ENCODE measurements at places on chromosomes 5 and 9.

DNA sequence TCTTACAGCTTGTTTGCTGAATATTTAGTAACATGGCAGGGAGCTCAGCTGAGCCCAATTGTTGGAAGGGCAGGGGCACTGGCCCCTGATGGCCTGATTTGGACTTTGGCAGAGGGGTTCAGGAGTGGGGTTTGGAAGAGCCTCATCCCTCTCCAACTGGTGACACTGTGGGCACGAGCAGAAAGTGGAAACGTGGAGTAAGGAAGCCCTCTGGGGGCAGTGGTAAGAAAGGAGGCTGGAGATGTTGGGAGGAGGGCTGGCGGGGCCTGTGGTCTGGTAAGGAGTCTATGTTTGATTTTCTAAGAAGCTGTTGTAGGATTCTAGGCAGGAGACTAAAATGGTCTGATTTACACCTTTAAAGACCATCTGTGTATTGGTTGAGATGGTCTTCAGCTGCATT, 208.9 kb downstream of the HSPA4 start:
- no peak for DNase-seq

DNA sequence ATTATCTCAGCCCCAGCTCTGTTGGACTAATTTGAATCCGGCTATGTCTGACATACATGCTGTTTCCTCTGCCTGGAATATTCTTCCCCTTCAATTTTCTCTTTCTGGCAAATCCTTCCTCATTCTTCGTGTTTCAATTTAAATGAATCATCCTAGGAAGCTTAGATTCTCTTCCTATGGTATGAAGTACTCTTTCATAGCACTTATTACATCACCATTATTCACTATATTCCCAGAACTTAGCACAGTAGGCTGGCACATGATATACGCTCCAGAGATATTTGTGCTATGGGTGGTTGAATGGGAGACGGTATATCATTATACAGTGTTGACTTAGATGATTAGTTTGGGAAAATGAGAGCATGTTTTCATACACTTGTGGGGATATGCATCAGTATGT, 91.0 kb upstream of the JAK2 start:
- peak; percentile 75 for DNase-seq

- DNase-seq: no peak
Measured at GRCh38 chr5:115666023-115666422, 40.2 kb upstream of the TMED7 start.

GRCh38 chr9:113992994-113993393, 85.1 kb downstream of the AMBP start:
- DNase-seq: no peak

DNA sequence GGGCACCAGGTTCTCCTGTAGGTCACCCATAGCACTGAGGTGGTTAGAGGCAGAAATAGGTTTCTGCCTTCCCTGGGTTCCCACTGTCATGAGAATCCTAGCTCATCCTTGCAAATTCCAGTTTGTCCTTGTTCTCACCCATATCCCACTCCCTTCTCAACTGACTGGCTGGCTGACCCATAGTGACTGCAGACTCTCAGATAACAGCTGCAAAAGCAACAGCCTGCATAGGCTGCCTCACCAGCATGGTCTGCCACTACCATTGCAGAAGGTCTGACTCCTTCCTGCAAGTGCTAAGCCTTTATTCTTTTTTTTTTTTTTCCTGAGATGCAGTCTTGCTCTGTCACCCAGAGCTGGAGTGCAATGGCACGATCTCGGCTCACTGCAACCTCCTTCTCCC, 194.0 kb downstream of the SEMA6A start:
- no peak for DNase-seq

DNA sequence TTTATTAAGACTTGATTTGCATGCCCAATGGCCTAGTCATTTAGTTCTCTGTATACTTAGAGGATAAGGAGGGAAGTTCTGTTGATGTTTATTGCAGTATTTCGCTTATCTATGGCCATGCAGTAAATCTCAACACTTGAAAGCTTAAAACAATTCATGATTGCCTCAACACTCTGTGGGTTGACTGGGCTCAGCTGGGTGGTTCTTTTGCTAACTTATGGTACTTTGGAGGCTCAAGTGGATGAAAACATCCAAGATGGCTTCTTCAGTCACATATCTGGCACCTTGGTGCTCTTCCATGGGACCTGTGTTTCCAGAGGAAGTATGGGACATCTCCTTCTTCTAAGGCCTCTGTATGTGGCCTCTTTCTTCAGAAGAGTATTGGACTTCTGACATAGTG, 10.3 kb upstream of the ROR2 start:
- no peak for DNase-seq

DNA sequence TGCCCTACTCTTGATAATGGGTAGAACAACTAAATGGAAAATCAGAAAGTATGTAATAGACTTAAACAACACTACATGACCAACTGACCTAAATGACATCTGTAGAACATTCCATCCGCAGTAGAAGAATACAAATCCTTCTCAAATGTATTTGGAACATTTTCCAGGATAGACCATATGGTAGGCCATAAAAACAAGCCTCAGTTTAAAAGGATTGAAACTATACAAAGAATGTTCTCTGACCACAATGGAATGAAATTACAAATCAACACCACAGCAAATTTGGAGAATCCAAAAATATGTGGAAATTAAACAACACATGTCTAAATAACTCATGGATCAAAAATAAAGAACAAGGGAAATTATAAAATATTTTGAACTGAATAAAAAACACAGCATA, 189.2 kb downstream of the NDUFS4 start:
- DNase-seq: peak; percentile 4

GRCh38 chr9:98370300-98370975, 115.0 kb upstream of the TBC1D2 start:
- DNase-seq: no peak

DNA sequence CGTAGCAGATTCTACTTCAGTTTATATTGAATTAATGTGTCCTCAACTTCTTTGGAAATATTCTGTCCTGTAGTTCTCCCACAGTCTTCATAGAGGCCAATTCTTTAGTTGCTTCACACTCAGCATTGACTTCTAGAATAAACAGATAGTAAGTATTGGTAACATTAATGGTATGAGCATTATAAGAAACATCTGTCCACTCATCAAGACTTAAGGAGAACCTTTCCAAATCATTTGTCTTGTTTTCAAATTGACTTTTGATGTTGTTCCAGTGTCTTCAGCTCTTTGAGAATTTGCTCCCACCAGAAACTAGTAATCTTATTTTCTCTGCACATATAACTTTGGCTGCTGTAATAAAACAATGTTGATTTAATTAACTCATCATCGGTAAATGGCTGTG, 18.3 kb downstream of the RANBP17 start:
- DNase-seq: peak; percentile 58

DNA sequence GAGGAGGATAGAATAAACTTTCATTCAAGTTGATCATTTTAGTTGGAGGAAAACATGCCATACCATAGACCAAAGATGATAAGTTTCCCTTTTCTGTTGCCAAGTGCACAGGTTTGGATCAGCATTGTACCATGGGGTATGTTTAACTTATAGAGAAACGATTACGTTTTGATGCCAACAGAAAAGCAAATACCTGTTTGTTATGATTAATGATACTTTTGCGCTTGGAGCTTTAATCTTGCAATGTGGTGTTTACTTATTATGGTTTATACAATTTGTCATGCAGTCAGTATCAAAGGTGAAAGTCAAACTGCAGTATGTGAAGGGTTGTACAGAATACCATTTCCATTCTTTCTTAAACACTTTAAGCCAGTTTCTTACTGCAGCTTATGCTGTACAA, 13.2 kb upstream of the ARHGEF28 start:
- DNase-seq: no peak

GRCh38 chr5:955886-956761, 52.5 kb upstream of the NKD2 start:
- no peak for DNase-seq

DNA sequence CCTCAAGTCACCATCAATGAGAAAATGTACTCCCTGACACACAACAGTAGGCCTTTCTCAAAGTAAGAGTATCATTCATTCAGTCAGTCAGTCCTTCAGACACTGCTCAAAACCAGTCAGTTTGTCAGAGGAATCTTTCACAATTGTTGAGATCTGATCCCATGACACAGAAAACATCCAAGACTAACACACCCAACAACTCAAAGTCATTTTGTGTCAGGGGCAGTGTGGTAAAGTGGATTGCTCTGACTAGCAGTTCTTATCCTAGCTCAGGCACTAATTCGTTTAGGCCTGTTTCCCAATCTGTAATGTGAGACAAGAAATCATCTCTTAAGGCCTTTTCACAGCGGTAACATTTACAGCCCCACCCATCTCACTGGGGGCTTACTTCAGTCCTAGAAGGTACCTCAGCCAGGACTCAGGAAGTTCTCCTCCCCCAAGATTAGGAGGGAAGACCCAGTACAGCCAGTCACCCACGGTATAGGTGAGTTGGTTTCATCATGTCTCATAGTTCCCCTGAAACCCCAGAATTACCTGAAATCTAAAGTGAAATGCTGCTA, 31.9 kb downstream of the SH3TC2 start:
- peak; percentile 42 for DNase-seq

DNA sequence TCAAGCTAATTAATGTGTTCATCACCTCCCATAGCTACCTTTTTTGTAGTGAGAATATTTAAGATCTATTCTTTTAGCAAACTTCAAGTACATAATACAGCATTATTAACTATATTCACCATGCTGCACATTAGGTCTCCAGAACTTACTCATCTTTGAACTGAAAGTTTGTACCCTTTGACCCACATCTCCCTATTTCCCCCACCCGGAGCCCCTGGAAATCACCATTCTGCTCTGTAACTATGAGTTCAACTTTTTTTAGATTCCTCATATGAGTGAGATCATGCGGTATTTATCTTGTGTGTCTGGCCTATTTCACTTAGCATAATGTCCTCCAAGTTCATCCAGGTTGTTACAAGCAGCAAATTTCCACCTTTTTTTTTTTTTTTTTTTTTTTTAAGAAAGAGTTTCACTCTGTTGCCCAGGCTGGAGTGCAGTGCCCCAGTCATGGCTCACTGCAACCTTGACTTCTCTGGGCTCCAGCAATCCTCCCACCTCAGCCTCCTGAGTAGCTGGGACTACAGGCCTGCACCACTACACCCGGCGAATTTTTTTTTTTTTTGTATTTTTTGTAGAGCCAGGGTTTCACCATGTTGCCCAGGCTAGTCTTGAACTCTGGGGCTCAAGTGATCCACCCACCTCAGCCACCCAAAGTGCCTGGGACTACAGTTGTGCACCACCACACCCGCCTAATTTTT, 100.4 kb upstream of the SAP30L start:
- DNase-seq: no peak

GRCh38 chr5:100821751-100822150, 81.3 kb downstream of the ST8SIA4 start:
- no peak for DNase-seq

DNA sequence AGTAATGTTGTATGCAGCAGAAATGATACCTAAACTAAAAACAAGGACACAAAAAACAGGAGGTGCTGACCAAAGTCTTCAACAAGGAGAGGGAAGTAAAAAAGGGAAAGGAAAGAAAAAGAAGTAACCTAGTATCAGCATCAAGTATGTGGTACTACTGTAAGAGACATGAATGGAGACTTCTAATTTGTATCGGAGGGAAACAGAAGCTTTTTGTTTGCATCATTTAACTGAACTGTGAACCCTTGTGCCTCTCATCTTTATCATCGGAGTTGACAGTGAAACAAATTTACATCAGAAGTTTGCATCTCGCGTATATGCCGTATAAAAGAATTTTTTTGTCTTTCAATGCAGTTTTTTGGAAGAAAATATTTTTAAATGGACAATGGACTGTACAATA, 6.3 kb downstream of the SRP19 start:
- DNase-seq: no peak

DNA sequence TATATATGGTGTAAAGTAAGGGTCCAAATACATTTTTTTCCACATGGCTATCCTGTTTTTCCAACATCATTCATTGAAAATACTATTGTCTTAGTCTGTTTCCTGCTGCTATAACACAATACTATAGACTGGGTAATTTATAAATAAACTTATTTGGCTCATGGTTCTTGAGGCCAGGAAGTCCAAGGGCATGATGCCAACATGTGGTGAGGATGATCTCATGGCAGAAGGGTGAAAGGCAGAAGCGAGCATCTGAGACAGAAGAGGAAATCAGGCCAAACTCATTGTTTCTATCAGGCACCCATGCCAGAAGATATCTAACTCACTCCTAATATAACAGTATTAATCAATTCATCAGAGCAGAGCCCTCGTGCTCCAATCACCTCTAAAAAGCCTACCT, 42.6 kb downstream of the ANKRD55 start:
- DNase-seq: peak; percentile 75

DNA sequence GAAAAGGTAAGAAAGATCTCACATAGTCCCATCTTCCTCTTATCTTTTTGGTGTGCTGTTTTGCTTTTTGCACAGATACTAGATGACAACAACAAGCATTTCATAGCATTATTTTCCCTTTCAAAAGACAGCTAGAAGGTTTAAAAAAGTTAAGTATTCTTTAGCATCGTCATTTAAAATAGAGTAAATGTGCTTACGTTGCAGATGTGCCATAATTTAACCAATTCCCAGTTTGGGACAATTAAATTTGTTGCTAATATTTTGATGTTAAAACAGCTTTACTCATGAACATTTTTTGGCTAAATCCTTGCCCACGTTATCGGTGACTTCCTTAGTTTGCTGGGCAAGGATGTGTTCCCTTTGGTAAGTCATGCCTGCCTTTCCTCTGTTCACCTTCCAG, 41.6 kb downstream of the PTTG1 start:
- no peak for DNase-seq

DNA sequence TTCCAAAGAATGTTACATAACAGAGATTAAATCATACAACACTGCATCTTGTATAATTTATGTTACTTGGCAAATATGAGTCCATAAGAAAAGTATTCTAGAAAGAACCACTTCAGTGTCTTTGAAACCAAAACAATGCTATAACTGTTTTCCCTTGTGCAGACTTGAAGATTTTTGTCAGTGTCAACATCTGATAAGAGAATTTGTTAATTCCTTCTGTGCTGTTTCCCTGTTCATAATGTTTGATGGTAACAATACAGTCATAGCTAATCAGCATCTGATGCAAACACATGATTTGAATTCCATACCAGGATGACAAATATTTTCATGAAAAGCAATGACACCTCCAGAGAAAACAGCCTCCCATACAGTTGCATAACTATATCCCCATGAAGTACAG, 306.8 kb downstream of the SEMA5A start:
- no peak for DNase-seq

GRCh38 chr5:74392711-74393351, 247.7 kb downstream of the ENC1 start:
- peak; percentile 38 for DNase-seq

DNA sequence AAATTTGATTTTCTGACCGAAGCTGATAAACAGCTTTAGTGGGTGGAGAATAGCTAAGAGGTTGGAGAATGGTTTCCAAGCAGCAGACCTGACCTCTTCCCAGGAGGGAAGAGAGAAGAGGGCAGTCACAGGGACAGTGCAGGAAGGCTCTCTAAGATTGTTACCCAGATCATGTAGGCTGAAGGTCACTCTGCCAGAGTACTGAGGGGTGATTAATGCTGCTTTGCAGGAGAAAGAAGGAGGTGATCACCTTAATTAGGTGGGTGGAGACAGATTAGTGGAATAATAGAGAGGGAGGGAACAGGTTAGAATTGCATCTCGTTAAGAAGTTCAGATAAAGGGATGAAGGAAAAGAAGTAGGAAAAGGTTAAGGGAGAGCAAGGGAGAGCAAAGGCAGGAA, 440.5 kb downstream of the BRINP1 start:
- no peak for DNase-seq
